Activated CD8-positive, alpha-beta T cell treated with anti-CD3 and anti-CD28 coated beads for 36 hours (primary cell): ENCODE measurements at places on chromosomes 6 and 20.

DNA sequence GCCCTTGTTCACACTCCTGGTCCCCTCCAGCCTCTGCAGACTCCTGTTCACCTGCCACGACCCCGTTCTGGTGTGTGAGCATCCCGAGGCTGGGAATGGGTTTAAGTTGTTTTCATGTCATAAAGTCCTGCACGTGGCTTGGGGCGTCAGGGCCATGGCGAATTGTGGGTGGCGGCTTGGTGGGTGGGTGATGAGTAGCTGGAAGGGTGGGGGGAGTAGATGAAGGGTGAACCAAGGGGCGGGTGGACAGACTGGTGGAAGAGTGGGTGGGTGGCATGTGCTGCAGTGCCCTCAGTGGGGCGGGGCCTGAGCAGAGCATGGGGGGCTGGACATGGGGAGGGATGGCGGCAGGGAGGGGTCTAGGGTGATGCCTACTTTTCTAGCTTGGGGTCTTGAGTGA, 54.3 kb downstream of the DLGAP4 start:
- DNase-seq: no peak

- no peak for DNase-seq
Observed at GRCh38 chr6:52403627-52404026, 16.5 kb upstream of the EFHC1 start.

DNA sequence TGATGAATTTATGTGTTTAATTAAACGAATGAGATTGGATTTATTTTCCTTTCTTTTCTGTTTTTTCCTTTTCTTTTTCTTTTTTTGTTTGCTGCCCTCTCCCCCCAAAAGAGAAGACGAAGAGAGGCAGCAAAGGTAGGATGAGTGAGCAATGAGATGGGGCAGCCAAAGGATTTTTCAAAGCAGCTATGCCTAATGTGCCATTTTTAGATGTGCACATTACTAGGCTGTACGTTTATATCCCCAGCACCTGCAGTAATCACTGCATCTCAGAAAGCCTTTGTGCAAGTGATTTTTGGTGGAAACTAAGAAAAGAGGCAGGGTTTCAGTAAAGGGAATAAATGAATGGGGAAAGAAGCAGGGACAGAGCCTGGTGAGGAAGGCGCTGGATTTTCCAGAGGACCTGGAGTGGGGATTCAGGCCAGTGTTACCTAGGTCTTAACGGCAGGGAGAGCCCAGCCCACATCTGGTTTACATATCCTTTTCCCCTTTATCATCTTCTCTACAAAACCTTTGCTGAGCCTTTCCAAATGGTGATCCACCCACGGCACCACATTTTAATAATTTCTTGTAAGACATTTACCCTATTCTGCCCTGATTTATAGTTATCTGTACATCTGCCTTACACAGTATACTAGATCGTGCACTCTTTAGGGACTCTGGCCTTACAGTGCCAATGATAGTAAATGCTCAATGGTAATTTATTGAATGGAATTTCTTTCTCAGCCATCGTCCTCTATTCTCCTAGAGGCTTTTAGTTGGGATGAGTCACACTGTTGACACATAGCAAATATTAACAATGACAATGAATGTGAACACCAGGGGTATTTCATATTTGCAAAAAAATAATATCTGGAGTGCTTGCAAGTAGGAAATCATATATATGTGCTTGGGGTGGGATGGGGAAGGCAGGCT, 38.3 kb upstream of the ATXN1 start:
- DNase-seq: no peak

GRCh38 chr20:24470746-24471582, 1.5 kb downstream of the SYNDIG1 start:
- no peak for DNase-seq

DNA sequence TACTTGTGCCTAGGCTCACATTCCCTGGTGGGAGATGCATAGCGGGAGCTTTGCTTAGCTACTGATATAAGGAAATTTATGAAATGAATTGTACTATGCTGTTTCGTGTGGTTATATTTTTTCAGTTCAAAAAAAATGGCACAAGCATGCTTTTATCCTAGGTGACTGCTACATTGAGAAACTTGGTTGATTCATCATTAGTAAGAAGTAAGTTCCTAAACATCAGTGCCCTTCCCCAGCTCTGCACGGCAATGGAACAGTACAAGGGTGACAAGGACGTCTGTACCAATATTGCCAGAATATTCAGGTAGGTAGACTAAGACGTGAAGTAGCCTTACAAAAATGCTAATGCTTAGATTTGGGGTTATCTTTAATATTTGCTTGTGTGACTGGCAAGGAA, 79.7 kb downstream of the ARMC2 start:
- no peak for DNase-seq

GRCh38 chr6:4405621-4406212, 270.3 kb upstream of the ECI2 start:
- no peak for DNase-seq

- DNase-seq: no peak
Observed at GRCh38 chr6:67141005-67141404, 1434.0 kb upstream of the EYS start.

DNA sequence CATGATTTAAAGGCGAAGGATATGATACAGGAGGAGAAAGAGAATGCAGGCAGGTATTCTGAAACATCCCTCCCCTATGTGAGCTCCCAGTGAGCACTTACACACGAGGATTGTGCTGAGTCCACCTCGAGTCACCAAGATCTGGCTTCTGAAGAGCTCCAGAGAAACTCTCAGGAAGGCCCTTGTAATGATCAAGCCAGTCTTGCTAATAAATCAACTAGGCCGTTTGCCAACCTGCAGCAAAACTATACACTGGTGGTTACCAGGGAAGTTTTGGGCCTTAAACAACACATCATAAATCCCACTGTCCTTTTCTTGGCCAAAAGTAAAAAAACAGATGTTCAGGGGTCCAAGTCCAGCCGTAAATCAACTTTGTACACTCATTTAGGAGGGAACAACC, 79.2 kb downstream of the STXBP5 start:
- DNase-seq: no peak

DNA sequence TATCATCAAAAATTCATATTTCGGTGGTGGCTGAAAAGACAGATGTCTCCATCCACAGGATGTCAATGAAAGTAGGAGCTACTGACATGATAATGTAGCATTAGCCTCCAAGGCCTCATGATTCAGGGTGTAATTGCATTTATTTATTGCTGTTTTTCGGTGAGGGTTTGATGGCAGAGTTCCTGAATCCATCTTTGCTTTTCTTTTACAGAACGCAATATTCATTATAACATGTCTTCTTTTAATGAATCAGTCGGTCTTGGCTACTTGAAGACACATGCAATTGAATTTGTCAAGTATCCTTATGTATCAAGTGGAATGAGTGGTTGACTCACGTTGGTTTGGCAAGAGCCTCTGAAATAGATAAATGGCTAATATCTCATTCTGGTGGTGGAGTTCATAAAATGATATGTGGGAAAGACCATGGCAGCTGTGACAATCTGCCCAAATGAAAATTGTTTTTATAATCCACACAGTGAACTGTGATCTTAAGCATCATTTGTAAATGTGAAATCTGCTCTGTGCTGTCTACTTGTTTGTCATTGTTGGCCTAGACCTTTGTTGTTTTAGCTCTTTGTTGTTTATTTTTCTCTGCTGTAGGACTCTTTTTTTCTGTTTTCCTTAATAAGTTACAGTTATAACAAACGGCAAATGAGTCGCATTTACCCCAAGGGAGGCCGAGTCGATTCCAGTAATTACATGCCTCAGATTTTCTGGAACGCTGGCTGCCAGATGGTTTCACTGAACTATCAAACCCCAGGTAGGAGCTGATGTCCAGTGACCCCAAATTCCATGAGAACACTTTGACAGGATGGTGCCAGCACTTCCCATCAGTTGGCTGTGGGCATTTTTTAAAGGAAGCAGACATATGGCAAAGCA, 105.7 kb upstream of the LAMP5 start:
- DNase-seq: no peak

DNA sequence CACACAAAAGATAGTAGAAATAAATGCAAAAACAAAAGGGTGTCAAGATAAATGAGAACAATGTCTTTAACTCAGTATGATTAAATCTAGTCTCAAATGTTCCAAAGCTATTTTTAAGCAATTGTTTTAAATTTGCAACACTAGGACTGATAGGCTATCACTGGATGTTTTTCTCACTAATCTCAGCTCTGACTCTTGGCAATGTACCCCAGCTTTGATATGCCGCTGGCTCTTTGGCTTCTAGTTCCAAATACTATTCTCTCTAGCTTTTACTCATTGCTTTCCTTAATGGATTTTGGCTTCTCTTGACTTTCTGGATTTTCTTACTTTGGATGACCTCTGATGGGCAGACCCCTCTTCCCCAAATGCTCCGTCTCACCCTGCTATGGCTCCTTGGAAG, 116.0 kb upstream of the SLC35B3 start:
- no peak for DNase-seq

DNA sequence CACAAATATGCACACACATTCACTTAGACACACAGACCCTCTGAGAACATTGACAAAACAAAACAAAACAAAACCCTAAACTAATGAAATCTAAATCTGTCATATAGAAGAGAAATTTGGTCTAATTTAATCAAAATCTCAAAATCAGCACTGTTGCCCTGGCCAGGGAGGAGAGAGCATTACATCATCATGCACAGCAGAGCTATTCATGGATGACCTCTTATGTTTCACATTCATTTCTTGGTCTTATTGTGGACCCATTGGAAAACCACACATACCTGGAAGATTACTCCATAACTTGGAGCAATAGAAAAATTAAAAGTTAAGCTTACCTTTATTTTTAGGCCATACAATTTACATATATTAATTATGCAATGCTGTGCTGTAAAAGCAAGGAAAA, 1223.6 kb upstream of the GJE1 start:
- no peak for DNase-seq

DNA sequence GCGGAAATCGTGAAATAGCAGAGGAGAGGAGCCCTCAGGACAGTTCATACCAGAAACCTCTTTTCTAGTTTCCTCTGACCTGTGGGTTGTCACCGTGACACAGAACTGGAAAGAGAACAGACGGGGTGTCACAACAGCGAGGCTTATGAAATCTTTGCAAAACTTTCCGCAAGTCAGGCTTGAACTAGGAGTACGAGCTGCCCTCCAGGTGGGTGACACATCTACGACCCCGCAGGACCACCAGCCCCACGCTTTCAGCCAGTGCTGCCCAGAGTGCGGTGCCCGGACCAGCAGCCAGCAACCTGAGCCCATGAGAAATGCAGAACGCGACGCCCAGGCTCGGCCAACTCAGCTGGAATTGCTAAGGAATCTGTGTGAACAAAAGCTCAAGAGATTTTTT, 30.8 kb downstream of the WRNIP1 start:
- no peak for DNase-seq

DNA sequence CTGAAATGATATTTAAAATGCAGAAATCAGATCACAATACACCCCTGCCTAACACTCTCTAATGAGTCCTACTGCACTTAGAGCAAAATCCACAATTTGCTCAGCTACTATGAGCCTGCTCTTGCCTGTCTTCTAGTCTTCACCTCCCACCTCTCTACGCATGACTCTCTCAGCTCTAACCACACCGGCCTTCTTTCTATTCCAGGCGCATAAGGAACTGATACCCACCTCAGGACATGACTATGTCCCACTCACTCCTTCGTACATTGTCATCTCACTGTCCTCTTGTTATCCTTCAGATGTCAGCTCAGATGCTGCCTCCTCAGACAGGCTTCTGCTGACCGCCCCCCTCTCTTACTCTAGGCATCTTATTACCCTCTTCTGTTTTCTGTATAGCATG, 201.0 kb upstream of the FLRT3 start:
- DNase-seq: no peak

DNA sequence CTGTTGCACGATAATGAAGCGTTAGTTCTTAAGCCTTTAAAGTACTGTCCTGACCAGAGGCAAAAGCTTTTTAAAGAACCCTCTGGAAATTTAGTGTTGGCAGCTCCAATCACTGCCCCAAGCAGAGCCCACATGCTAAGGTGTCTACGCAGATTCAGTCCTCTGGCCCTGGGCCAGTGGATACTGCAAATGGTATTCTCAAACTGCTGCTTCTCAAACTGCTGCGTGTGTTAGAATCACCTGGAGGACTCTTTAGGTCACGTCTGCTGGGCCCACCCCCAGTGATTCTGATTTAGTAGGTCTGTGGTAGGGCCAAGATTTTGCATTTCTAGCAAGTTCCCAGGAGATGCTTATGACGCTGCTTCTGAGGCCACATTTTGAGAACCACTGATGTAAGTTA, 96.0 kb upstream of the CCDC28A start:
- DNase-seq: no peak

GRCh38 chr6:25324066-25324762, 45.0 kb downstream of the CARMIL1 start:
- DNase-seq: no peak

DNA sequence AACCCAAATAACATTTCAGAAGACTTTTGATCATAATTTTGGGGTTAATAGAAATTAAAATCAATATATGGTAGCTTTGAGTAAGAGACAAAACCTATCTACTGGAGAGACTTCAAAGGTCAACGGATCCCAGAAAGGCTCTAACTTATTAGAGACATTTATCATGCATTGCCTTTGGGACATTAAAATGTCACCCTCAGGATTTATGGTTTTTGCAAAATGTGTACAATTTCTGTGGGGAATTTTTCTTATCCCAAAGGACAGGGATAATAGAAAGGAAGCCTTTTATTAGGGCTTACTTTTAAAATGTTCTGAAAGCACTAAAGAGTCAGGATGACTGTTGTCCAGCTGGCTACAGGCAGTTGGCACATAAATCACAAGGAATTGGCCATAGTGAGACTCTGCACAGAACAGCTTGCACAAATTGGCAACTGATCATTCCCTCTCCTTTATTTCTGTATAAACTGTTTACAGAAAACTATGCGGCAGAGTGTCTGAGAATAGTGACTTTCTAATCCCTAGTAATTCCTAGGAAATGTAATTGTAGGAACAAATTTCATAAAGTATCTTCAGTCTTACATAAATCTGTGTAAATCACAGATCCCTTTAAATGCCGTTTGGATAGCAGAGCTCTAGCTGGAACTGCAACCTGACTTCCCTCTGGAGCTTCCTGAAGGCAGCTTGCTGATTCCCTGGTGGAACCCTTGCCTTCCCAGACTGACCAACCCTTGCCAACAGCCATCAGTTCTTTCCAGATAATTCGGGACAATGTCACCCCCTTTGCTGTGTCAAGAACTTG, 201.1 kb upstream of the PREP start:
- DNase-seq: no peak

DNA sequence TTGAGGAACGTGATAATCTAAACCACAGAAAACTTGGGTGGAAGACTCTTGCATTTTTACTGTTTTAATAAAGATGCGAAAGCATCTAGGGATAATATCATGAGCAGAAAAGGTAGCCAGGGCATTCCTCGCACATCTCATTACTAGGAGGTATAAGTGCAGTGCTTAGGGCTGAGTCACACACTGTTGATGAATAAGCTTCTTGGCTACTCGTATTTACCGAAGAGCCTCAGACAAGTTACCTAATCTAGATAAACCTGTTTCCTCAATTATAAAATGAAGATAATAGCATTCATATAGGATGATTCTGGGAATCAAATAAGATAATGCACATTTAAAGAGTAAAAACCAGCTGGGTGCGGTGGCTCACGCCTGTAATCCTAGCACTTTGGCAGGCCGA, 780 bp upstream of the KIAA0319 start:
- DNase-seq: no peak
